ENCODE measurements at places on chromosomes 3 and 15.

- no peak for DNase-seq
Observed at GRCh38 chr3:194905696-194906095, 220.0 kb downstream of the FAM43A start.

- DNase-seq: no peak
Observed at GRCh38 chr3:87706176-87706575, 352.6 kb downstream of the CGGBP1 start.

DNA sequence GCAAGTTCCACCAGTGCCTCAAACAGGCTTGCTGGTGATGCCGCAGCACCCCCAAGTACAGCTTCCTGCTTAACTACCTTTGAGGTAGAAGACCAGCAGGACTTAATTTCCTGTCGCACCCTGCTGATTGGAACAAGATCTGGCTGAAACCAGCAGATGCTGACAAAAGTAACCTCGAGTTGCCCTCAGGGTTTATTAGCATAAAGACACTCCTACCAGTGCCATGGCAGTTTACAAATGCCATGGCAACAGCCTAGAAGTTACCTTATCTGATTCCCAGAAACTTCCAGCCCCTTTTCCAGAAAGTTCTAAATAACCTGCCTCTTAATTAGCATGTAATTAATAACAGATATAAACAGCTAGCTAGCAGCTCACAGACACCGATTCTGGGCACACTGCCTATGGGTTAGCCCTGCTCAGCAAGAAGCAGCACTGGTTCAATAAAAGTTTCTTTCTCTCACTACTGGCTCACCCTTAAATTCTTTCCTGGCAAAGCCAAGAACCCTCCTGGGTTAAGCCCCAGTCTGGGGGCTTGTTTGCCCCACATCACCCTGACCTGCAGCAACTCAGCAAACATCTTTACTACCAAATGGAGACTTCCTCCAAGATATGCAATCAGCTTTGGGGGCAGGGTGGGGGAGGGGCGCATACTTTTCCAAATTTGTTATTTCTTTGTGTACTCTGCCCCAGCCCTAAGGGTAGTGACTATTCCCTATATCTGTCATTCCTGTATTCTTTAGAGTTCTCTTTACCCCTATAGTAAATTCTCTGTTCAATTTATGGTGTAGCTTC lies 54.2 kb downstream of the MAP4 start:
- no peak for DNase-seq

- no peak for DNase-seq
Observed at GRCh38 chr3:123327956-123328850, 120.7 kb downstream of the ADCY5 start.

GRCh38 chr15:72515591-72516389 lies 41.7 kb downstream of the ARIH1 start:
- DNase-seq: no peak

DNA sequence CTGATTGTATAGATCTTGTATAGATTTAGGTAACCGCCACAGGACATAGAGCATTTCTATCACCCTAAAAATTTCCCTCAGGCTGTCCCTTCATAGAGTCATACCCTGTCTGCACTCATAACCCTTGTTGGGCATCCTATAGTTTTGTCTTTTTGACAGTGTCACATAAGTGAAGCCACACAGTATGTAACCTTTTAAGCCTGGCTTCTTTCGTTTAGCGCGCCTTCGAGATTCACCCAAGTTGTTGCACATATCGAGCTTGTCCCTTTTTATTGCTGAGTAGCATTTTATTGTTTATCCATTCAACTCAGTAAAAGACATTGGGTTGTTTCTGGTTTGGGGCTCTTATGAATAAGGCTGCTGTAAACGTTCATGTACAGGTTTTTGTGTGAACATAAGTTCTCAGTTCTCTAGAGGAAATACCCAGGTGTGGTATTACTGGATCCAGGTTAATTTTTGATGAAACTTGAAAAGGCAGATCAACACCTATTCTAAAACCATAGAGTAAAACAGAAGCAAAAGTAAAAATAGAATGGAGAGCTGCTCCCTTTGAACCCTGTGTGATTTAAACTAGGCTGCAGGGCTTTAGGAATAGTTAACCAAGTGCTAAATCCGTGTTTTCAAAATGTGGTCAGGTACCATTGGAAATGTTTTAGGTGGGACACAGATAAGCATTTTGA lies 49.5 kb downstream of the CD86 start:
- no peak for DNase-seq

- no peak for DNase-seq
Observed at GRCh38 chr3:170352936-170353335, 4.6 kb upstream of the SKIL start.

DNA sequence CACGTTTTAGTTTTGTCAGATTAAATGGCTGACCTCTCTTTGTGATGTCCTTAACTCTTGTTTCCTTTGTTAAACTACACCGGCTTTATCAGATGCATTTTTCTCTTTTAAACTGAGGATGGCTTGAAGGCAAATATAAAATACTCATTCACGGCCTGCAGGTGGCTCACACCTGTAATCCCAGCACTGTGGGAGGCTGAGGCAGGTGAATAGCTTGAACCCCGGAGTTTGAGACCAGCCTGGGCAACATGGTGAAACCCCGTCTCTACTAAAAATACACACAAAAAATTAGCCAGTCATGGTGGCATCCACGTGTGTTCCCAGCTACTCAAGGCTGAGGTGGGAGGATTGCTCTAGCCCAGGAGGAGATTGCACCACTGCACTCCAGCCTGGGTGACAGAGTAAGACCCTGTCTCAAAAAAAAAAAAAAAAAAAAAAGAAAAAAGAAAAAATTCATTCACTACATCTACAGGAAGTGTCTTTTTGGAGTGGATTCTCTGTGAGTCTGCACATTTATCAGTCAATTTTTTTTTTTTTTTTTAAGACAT lies 34.7 kb upstream of the SACM1L start:
- DNase-seq: no peak

GRCh38 chr3:10753964-10754363 lies 62.1 kb upstream of the SLC6A11 start:
- no peak for DNase-seq

DNA sequence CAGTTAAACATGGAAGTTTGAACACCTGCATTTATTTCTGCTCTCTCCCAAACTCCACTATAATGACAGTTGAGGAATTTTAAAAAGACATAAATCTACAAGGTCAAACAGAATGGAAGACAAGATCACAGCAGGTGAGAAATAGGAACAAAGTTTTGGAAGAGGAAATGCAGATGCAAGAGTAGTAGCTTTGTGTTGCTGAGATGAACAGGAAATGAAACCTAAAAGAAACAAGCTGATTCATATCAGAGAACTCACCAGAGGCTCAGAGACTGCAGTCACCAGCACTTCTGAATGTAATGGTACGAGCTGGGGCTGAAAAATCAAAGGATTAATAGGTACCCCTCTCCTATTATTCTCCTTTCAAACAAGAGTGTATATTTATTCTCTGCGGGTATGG lies 459.9 kb downstream of the RAP2B start:
- DNase-seq: no peak

GRCh38 chr15:76576523-76577279 lies 240.1 kb downstream of the ISL2 start:
- DNase-seq: no peak

- no peak for DNase-seq
Observed at GRCh38 chr3:41304593-41304992, 105.3 kb downstream of the CTNNB1 start.

Data from DMS 273 treated with DMSO at 0.1 percent for 48 hours (cell line).